Activated CD8-positive, alpha-beta T cell treated with anti-CD3 and anti-CD28 coated beads for 36 hours (primary cell): ENCODE measurements at places on chromosomes 12 and 14. TPM values are rescaled to one million over a fixed set of nuclear protein-coding genes. Genes with fewer than 3 reads are reported as not detected.

The SLC38A4 gene
- total RNA-seq = not detected

The KRT83 gene
- total RNA-seq = not detected

The ESRRB gene
- total RNA-seq = 0.27 TPM

The SYNDIG1L gene
- total RNA-seq = not detected

The PRH2 gene
- not detected for total RNA-seq
